Foreskin melanocyte (primary cell): ENCODE measurements at places on chromosomes 1 and 21.

DNA sequence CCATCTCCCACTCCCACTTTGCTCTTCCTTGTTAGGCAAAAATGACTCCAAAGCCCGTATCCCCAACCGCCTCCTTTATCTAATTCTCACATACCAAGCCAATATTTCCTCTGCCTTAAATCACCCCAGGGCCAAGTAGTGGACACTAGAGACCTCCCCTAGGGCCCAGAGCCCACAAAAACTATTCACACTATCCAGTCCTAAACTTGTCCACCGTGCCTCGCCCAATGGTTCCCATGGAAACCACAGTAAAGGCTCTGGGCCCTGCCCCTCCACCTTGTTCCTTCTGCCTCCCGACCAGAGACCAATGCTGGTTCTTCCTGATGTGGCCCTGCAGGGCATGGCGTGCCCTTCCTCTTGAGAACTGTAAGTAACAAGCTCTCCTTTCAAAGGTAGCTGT is 11.8 kb downstream of the CFAP107 start:
- no peak for DNase-seq

DNA sequence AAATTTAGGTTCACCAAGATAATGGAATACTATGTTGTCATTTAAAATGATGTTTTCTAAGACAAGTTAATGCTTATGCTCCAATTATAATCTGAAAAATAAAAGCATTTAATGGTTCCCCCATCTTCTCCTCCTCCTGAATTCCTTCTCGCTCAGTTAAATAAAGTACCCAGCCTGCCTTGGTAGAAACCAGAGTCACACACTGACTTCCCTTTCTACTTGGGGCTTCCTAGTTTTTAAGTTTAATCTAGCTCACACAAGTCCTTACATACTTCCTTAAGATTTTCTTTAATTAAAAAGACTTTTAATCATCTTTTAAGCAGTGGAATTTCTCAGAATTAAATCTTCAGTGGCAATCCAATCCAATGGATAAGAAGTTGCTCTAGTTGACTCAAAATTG is 32.9 kb downstream of the CD58 start:
- no peak for DNase-seq

GRCh38 chr1:31064718-31065309 is 703 bp downstream of the PUM1 start:
- DNase-seq: no peak

- DNase-seq: no peak
Measured at GRCh38 chr1:202126426-202126825, 3.7 kb downstream of the GPR37L1 start.

DNA sequence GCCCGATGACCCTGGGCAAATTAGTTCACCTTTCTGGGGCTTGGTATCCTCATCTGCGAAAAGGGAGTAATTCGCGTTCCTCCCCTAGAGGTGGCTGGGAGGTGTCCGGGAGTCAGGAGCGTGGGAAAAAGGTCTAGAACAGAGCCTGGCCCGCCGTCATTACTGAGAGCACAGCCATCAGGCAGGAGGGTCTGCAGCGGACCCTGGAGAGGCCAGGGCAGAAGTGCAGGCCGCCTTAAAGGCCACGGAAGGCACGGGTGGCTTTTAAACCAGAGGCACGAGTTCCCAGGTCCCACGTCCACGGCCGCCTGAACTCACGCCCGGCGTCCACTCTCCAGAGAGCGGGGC is 850 bp downstream of the PANK4 start:
- no peak for DNase-seq

- DNase-seq: no peak
Measured at GRCh38 chr1:233079574-233079973, 129.2 kb downstream of the NTPCR start.

GRCh38 chr1:147245586-147246021 is 3.1 kb downstream of the CHD1L start:
- no peak for DNase-seq

- no peak for DNase-seq
Measured at GRCh38 chr1:84121360-84121759, 22.7 kb upstream of the PRKACB start.

GRCh38 chr21:44820851-44821250 is 3.0 kb upstream of the SUMO3 start:
- DNase-seq: no peak

DNA sequence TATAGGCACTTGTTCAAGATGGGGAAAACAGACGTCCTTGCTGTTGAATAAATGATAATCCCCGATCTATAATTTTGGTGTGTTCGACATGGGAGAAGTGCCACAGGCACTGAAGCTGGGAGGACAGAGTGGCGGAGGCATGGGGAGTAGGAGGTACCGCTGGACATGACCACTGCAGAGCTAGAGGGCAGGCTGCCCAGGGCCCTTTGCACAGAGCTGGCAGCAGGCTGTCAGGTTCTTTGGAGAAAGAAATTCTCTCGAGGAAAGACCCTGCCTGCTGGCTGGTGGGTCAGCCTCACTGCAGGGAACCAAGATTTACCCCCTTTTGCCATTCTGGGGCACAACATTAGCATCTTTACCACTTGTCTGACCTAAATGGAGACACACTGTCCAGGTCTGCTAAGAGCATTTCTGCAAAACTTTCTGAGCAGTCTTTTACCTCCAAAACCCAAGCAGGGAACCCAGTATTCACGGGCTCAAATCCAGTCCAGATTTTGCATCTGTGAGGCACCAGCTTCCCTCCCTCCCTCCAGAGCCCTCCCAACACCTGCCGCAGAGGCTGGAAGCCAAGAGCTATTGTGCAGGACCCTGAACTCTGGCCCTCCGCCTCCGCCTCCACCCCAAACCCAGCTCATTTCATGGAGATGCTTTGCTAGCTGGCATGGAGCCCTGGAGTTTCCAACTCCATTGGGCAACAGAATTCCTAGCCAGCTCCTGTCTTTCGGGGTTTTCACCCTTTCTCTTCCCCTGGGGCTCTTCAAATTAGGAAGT is 142.3 kb downstream of the PLXNA2 start:
- DNase-seq: no peak

GRCh38 chr1:220040028-220040596 is 6.2 kb downstream of the EPRS1 start:
- peak; percentile 18 for DNase-seq

GRCh38 chr1:14672005-14672404 is 73.5 kb downstream of the KAZN start:
- DNase-seq: no peak

- DNase-seq: no peak
Measured at GRCh38 chr1:68197891-68198290, 34.4 kb downstream of the WLS start.

- DNase-seq: no peak
Measured at GRCh38 chr1:222266223-222267196, 281.4 kb downstream of the HHIPL2 start.

DNA sequence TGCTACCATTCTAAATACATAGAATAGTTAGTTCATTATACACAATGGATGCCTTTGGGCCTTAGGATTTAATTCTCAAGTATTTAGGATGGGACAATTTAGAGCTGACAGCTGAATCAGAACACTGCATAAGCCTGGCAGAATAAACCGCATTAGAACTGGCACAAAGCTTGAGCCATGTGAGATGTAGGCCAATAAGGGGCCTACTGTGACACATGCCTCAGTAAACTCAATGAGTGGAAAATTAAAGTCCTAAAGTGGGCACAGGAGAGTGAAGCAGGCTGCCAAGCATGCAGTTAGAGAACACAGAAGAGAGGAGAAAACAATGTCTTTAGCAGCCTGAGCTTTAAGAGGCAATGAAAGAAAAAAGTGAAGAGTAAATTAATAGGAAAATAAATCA is 24.3 kb downstream of the SCYL3 start:
- no peak for DNase-seq

DNA sequence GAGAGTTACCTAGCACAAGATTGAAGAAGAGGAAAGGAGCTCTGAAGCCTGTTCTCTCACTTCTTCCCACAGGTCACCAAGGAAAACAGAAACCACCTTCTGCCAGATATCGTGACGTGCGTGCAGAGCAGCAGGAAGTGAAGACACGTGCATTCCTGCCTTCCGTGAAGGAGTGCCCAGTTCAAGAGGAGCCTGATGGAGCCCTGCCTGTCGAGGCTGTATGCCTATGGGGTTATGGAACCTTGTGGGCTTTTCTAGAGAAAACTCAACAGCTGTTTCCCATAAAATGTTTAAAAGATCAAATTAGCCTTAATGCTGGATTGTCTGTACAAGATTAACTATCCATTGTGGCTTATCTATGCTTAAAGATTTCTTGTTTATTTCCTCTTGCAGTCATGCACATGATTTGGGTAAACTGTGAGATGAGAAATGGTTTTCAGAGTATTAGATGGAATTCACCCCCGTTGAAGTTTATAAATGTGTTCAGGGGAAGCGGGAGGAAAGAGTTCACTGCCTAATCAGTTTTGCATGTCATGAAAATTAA is 27.8 kb downstream of the NTPCR start:
- DNase-seq: no peak

DNA sequence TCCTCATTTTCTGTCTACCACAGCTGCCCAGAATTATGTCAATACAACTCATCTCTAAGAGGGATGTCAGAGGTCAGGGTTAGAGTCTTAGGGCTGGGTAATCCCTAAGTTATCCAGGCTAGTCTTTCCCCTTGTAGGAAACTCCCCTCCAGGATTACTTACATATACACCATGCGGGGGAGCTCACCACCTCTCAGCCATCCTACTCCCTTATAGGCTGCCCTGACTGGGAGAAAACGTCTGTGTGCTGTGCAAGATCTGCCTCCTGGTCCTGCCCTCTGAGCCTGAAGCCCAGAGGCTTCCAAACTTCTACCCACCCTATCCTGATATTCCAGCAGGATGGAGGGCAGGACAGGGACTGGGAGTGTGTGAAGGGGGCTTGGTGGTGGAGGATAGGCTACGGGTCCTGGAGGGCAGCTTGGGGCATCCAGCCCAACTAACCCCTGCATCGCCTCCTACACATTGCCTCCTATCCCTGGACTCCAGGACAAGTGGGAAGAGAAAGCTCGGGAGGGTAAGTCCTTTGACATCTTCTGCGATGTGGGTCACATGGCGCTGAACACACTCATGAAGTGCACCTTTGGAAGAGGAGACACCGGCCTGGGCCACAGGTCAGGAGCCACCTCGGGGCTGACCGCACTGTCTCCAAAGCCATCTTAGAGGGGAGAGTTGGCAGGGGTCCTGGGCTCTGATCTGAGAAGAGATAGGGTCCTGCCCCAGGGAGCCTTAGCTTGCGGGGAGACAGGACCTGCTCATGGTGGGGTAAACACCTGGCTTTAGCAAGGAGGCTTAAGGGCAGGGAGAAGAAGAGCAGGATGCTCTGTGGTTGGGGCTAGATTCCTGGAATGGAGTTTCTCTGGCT is 14.4 kb downstream of the CYP4B1 start:
- DNase-seq: no peak

GRCh38 chr1:207328004-207328403 is 6.5 kb downstream of the CD55 start:
- no peak for DNase-seq

- DNase-seq: no peak
Measured at GRCh38 chr1:115324649-115325420, 13.2 kb downstream of the NGF start.

GRCh38 chr1:38571726-38572125 is 287.8 kb downstream of the RRAGC start:
- no peak for DNase-seq

DNA sequence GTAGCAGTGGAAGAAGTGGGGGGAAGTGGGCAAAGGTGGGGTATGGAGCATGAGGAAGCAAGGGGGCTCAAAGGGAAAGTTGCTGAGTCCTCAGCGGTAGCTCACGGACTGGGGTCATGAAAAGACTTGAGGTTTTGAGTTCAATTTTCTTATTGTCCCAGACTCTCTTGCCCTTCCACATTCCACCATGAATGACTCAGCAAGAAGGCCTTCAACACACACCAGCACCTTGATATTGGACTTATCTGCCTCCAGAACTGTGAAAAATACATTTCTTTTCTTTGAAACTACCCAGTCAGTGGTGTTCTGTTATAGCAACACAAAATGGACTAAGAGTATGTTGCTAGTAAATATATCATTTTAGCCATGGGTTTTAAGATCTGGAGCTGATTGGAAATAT is 17.3 kb upstream of the RHBDL2 start:
- DNase-seq: no peak

GRCh38 chr1:3775490-3776230 is 3.1 kb downstream of the SMIM1 start:
- peak; percentile 23 for DNase-seq

GRCh38 chr1:156642265-156643048 is 540 bp downstream of the BCAN start:
- no peak for DNase-seq

DNA sequence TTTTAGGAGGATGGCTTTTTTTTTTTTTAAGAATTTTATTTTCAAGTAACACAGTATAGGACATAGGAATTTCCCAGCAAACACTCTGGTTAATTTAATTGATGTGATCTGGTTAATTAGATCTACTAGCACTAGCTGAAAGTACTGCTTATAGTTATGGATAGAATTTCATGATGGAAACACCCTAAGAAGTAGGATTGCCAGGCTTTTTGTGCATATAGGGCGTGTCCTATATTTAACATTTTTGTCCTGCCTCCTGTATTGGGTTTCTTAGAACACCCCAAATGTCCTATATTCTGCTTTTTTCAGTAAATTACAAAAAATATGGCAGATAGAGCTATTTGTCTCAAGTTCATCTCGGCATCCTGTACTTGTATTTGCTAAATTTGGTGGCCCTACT is 13.5 kb upstream of the AXDND1 start:
- DNase-seq: no peak

DNA sequence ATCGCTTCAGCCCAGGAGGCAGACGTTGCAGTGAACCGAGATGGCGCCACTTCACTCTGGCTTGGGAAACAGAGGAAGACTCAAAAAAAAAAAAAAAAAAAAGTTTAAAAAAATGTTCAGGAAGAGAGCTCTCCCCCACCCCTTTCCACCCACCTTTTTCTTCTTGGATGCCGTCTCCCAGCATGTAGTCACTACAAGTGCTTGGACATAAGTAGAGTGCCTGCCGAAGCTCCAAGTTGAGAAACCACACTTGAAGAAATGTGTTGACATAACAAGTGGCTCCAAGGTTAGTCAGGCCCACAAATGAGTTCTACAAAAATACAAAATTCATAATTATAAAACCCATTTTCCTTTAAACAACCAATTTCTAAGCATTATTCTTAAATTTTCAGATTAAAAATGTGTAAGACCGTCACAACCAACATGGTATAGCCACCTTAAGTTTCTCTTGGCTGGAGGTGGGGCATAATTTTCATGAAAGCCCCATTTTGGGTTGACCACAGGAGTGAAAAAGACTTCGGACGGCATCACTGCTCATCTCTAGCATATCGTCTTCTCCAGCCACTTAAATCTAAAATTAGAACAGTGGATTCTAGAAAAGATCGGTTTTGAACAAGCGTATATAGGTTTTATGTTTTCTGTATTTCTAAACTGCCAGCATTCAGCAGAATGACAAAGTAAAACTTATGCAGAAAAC is 26.4 kb downstream of the USP48 start:
- DNase-seq: no peak

- DNase-seq: no peak
Measured at GRCh38 chr1:3183411-3183810, 114.4 kb downstream of the PRDM16 start.

- DNase-seq: no peak
Measured at GRCh38 chr1:105730701-105731100, 1325.8 kb upstream of the PRMT6 start.
